ENCODE measurements at places on chromosomes 7 and 10. TPM values are rescaled to one million over a fixed set of nuclear protein-coding genes. Genes with fewer than 3 reads are reported as not detected.

GDF10 gene
- 7.0 TPM for polyA plus RNA-seq

TYSND1 gene
- 14.9 TPM for polyA plus RNA-seq

TIMM23 gene
- 25.0 TPM for polyA plus RNA-seq

STRIP2 gene
- 0.20 TPM for polyA plus RNA-seq

FKBP6 gene
- polyA plus RNA-seq, result not detected

CAMK1D gene
- polyA plus RNA-seq, result 2.2 TPM

DNAH11 gene
- 0.10 TPM for polyA plus RNA-seq

Measured in adipose tissue (tissue), 3 donors.